Left ventricle myocardium superior (tissue), 1 donor: ENCODE measurements at places on chromosomes 11 and 22. TPM values are rescaled to one million over a fixed set of nuclear protein-coding genes. Genes with fewer than 3 reads are reported as not detected.

DNA sequence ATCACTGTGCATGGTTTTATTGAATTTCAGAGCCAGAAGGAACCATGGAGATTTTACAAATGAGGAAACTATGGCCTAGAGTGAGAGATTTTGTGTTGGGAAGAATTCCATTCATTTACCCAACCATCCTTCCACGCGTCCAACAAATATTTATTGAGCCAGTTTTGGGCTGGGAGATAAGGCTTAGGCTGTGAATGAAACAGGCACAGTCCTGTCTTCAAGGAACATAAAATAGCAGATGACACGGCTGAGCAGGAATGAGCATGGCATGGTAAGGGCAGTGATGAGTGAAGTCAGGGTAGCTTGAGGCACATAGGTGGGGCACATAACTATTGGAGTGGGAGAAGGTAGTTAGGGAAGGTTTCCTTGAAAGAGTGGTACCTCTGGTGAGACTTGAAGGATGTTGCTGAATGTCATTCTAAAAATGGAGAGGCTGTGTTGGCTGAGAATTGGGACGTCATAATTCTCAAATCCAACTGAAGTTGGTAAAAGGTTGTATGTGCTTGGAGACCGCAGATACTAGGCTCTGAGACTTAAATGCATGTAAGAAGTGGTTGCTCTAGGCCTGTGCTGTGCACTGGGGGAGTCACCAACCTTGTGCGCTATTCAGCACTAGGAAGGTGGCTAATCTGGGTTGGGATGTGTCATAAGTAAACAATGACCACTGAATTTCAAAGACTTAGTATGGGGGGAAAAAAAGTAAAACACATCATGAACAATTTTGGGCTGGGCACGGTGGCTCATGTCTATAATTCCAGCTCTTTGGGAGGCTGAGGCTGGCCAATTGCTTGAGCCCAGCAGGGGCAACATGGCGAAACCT is 51.9 kb downstream of the TEAD1 start:
- DNase-seq, result no peak

DNA sequence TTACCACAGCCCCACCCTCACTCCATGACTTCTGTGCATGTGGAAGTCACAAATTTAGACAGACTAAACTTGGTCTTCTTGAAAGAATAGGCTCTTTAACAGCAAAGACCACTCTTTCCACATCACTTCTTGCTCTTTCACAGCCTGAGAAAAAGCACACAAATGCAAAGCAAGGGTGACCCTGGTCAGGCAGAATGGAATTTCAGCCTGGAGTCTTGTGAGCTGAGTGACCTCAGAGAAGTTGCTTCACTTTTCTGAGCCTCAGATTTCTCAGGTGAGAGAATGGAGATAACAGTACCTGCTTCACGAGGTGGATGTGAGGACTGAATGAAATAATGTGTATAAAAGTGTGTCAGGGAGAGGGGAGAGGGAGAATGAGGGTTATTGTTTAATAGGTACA is 26.8 kb upstream of the LIPT2 start:
- no peak for DNase-seq

Gene TTC28
- total RNA-seq, result 17.0 TPM

Gene CD6
- 0.20 TPM for total RNA-seq

- no peak for DNase-seq
These were observed 38.2 kb downstream of the AP2A2 start for GRCh38 chr11:963852-964251.

Gene RAG2
- not detected for total RNA-seq

- no peak for DNase-seq
These were observed 28.0 kb upstream of the ZBED5 start for GRCh38 chr11:10885703-10886363.

GRCh38 chr11:93623179-93623578 is 38.3 kb upstream of the CEP295 start:
- no peak for DNase-seq

DNA sequence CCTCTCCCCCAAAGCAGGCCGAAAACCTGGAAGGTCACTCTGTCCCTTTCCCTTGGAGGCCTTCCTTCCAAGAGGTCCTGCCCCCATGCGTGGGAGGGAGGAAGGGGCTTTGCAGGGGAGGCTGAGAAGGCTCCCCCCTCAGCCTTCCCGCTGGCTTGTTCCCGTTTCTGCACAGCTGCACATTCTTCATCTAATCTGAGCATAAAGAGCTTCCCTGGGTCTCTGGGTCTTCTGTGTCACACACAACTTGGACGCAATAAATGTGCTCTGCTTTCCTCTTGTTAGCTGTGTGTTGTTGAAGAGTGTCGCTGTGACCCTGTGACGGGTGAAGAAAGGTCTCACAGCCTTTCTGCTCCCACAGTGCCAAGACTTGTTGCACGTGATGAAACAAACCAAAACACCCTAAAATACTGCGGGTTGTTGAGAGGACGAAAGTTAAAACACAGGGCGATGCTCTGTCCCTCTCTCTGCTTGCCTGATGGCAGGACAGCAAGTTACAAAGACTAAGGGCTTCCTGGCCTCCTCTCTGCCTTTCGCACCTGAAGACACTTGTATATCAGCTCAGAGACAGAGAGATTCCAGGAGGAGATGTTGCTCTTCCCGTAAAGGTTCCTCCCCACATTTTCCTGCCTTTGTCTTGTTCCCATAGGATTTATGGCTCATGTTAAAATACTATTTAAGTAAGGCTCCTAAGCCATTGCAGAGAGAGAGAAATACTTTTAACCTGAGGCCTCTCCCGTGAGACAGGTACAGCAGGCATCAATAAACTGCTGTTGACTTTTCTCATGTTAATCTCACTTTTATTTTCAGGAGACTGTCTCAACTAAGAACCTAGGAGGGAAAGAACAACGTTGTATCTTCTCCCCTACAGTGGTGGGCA is 15.4 kb upstream of the IFITM3 start:
- DNase-seq, result peak; percentile 60

- DNase-seq, result peak; percentile 87
These were observed 146.5 kb downstream of the CCDC34 start for GRCh38 chr11:27216270-27217149.

DNA sequence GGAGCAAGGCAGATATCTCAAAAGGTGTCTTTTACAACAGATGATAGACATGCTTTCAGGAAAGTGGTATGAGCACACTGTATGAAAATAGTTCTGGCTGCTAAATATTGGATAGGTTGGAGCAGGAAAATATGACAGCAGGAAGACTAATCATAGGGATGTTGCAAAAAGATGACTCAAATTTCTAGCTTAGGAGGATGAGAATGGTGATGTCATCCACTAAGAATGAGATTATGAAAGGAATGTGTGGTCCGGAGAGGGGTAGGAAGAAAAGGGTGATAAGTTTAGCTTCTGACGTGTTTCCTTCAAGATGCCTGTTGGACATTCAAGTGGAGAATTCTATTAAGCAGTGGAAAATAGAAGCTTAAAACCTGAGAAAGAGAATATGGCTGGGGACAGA is 46.4 kb downstream of the RCN1 start:
- no peak for DNase-seq

GRCh38 chr11:17897495-17897894 is 115.4 kb downstream of the SERGEF start:
- no peak for DNase-seq

DNA sequence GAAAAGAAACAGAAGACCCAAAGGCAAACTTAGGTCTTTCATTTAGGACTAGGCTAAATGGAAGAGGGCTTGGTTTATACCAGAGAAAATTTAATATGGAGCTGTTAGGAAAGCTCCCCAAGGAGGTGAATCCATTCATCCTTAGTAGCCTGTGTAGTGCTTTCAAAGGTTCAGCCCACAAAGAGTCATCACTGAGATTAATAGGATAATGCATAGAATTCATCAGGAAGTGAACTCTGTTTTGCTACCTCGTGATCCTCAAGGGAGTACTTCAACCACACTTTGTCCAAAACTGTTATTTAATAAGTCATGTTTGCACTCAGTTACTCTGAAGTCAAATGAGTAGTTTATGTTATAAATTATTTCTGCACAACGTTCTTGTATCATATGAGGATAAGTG is 43.3 kb upstream of the MMP7 start:
- no peak for DNase-seq

Gene KCNJ11
- 29.2 TPM for total RNA-seq

DNA sequence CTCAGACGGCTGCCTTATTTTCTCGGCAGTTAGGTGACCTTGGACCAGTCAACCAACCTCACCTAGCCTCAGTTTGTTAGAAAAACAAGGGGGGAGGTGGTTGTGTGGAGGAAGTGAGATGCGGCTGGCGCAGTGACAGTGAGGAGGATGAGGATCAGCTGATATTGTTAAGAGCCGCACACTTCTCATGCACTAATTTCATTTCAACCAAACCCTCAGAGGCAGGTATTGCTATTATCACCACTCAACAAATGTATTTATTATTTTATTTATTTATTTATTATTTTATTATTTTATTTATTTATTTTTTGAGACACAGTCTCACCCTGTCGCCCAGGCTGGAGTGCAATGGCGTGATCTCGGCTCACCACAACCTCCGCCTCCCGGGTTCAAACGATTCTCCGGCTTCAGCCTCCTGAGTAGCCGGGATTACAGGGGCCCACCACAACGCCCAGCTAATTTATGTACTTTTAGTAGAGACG is 2.1 kb downstream of the LGALS1 start:
- DNase-seq, result no peak

- no peak for DNase-seq
These were observed 8.6 kb upstream of the POLDIP3 start for GRCh38 chr22:42623301-42623751.

GRCh38 chr11:66289548-66290329 is 796 bp upstream of the YIF1A start:
- DNase-seq, result peak; percentile 81

Gene OR4D5
- not detected for total RNA-seq

DNA sequence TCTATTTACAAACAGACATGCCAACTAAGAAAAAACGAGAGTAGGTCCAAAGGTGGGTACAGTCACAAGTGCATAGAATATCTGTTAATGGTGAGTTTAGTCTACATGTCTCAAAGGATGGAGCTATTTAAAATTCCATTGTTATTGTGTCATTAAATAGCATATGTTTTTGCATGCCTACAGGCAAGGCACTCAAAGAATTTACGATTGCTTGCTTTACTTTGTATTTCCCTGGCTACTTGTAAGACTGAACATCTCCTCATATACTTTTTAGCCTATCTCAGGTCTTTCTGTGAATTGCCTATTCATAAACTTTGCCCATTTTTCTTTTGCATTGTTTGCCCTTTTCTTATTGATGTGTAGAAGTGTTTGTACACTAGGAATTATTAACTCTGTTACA is 39.7 kb downstream of the DEUP1 start:
- DNase-seq, result no peak

Gene TMEM132A
- total RNA-seq, result 5.9 TPM

Gene GGT1
- total RNA-seq, result 1.2 TPM

DNA sequence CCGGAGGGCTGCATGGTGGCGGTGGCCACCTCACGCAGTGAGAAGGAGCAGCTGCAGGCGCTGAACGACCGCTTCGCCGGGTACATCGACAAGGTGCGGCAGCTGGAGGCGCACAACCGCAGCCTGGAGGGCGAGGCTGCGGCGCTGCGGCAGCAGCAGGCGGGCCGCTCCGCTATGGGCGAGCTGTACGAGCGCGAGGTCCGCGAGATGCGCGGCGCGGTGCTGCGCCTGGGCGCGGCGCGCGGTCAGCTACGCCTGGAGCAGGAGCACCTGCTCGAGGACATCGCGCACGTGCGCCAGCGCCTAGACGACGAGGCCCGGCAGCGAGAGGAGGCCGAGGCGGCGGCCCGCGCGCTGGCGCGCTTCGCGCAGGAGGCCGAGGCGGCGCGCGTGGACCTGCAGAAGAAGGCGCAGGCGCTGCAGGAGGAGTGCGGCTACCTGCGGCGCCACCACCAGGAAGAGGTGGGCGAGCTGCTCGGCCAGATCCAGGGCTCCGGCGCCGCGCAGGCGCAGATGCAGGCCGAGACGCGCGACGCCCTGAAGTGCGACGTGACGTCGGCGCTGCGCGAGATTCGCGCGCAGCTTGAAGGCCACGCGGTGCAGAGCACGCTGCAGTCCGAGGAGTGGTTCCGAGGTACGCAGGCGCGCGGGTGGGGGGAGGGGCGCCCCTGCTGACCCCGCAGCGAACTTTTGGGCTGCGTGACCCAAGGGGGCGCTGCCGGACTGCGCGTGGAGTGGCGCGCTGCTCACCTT is 670 bp downstream of the NEFH start:
- peak; percentile 48 for DNase-seq

- DNase-seq, result no peak
These were observed 149.9 kb downstream of the FEZ1 start for GRCh38 chr11:125346179-125346530.

DNA sequence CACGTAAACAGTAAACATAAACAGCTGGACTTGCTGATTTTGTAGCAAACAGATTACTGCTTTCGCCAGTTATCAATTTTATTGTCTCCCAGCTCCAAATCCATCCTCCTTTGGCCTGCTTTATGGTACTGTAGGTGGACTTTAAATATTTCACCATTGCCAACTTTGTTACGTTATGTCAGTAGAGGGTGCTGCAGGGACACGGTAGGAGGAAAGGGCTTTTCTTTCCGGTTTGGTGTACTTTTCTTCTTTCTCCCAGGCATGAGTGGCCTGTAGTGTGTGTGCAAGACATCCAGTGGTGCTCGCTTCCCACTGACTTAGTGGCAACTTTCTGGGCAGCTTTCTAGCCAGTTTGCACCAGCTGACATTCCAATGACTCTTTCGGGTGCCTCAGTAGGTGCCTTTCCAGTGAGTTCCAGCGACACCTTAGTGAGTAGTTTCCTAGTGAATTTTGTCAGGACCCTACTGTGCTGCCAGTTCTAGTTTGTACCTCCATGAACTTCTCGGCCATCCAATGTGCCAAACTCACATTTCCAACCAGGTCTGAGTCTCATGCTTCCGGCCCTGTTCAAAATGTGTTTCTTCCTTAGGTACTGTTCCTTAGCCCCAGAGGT is 267.6 kb upstream of the TENM4 start:
- DNase-seq, result no peak

GRCh38 chr11:68143310-68143689 is 22.1 kb upstream of the CHKA start:
- DNase-seq, result no peak

GRCh38 chr11:61106894-61107470 is 4.7 kb downstream of the CD5 start:
- DNase-seq, result no peak

DNA sequence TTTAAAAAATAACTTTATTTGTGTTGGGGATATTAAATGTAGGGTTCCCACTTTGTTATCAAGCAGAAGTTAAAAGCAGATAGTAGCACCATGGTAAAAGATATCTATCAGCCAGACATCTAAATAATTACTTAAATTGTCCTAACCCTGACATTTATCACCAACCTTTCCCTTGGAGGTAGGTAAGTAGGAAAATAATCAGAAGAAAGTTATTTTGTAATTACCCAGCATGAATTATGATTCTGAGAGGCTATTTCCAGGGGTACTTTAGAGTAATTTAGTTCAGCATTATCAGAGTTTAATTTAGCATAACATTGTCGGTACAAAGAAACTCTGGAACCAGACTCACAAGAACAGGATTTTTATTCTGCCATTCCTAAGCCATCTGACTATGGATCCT is 23.2 kb upstream of the LRRC55 start:
- DNase-seq, result no peak

- DNase-seq, result no peak
These were observed 1.4 kb upstream of the AP5B1 start for GRCh38 chr11:65781962-65782815.

Gene P2RY6
- total RNA-seq, result 1.5 TPM
